ENCODE measurements at places on chromosomes 3 and 15.
A peak's percentile ranks its signal among the peaks of the same experiment; 100 is the strongest.

DNA sequence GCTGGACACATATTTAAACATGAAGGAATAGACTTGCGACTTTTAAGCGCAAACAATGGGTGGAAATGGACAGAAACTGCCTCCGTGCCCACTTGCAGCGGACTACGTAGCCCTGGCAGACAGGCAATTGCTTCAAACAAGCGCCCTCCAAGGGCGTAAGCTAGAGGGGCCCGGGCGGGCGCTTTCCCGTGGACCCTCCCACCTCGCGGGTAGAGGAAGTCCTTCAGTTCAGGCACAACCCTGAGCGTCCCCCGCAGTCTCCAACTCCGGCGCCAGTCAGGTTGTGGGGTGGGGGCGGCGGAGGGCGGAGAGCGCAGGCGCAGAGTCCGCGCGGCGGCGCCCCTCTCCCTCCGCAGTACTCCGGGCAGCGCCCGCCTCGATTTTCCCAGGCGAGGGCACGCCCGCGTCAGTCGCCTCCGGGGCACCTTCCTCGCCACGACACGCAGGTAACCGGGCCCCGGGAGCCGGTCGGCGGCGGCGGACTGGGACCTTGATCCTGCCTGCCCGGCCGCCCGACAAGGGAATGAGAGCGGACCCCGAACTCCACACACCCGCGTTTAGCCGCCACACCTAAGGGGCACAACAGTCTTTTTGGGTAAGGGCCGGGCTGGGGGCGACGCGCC is at the start of gene SLC35G2:
SLC35G2 (plus strand) TSS at position 358 of the 623 bp plus-strand sequence. CDS start 35,335 bp downstream, outside the sequence.
- peak; percentile 76 for DNase-seq

DNA sequence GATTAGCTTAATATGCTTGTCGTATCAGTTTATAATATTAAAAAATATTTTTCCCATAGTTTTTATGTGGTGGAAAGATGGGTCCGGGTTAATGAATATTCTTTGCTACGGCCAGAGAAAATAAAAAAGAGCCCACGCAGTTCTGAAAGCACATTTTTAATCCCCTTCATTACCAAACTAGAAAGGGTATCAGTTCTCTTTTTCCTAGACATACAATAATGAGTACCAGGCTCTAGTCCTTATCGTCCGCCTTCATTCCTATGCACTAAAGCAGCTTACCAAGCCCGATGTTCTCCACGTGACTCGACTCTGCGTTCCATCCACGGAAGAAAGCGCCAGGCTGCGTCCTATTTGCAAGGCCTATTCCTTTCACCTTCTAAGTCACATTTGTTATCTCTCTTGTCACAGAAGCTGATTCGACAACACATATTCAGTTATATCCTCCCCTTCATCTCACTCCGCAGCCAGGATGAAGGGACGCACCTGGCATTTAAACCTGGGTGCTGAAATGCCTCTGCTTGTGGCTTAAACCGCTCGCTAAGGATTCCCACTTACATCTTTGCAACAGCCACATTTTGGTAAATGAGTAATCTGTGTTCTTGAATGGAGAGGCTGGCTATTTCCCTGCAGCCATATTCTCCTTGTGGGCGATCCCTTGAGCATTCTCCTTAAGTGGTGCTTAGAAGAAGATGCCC is 257.0 kb downstream of the CD47 start:
- DNase-seq, result no peak

GRCh38 chr3:184314363-184314699 is at the start of gene EIF4G1:
Gene EIF4G1, plus strand, starts transcription at chr3:184314606. Its CDS starts 1,191 bp downstream, at chr3:184315797.
- peak; percentile 99 for DNase-seq

- no peak for DNase-seq
Observed at GRCh38 chr3:192887047-192887446, 30.6 kb downstream of the MB21D2 start.

DNA sequence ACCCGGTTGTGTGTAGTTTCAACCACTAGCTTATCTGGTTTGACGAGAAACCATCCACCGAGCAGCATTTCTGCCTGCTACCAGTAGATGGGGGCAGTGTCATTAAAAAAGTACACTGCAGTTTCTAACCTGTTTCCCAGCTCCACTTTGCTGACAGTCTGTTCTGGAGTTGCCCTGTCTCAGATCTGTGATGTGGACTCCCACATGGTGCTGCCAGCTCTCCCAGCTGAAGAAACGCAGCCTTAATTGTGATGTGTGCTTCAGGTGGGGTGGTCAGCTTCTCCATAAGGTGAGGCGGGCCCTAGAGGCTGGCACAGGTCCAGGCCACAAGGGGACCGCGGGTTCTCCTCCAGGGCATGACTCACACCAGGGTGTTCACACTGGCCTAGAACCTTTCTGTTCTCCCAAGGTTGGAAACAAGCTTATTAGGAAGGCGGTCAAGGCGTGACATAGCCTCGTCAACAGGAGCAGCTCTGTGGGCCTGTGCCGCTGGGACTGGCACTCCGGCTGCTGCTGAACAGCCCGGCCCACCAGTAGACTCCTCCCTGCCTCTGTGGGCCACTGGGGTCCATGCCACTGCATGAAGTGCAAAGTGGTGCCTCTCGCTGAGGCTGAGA is 2.9 kb upstream of the FAM43A start:
- peak; percentile 87 for DNase-seq

DNA sequence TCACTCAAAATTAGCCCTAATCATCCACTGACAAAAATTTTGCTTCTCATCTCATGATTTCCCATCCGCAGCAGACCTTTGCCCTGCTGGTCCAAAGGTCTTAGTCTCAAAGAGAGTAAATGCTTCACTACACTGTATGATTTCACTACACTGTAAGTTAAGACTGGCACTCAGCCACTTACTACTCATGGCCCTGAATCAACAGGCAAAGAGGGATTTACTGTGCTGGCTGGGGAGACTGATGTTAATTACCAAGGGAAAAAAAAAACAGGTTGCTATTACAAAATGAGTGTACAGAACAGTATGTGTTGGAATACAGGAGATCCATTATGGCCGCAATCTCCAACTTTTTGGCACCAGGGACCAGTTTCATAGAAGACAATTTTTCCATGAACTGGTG is 214.8 kb downstream of the ZMAT3 start:
- DNase-seq, result no peak

DNA sequence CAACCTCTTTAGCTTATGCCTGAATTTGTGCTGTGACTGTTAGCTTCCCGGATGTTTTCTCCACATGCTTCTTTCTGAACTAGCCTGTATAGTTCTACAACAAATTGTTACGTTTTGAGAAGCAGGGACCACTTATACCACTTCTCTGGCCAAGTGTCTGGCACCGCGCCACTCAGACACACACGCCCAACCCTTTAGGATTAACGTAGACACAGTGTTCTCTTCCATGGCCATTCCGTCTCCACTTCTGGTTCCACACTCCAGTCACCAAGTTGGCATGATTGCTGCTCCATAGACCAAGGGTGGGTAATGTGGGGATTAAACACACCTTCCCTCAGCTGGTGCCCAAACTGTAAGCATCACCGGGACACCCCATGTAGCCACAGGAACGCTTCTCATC is 755 bp upstream of the TMEM108 start:
- DNase-seq, result no peak

GRCh38 chr15:90481023-90481422 is 48.7 kb upstream of the CRTC3 start:
- DNase-seq, result no peak

GRCh38 chr3:72892870-72893269 is 5.0 kb downstream of the GXYLT2 start:
- DNase-seq, result peak; percentile 80

- no peak for DNase-seq
Observed at GRCh38 chr3:177333533-177334520, 136.5 kb upstream of the TBL1XR1 start.

DNA sequence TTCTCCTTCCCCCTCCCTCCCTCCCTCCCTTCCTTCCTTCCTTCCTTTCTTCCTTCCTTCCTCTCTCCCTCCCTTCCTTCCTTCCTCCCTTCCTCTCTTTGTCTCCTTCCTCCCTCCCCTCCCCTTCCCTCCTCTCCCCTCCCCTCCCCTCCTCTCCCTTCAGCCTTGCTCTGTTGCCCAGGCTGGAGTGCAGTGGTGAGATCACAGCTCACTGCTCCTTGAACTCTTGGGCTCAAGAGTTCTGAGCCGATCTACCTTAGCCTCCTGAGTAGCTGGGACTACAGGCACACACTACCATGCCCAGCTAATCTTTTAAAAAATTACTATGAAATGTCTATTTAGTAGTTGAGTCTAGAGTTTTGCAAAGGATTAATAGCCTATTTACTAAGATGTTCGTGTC is 32.2 kb downstream of the SQOR start:
- DNase-seq, result no peak

GRCh38 chr3:45332901-45333407 is 55.4 kb upstream of the LARS2 start:
- peak; percentile 19 for DNase-seq

GRCh38 chr3:130935761-130936492 is 42.0 kb downstream of the ATP2C1 start:
- no peak for DNase-seq

DNA sequence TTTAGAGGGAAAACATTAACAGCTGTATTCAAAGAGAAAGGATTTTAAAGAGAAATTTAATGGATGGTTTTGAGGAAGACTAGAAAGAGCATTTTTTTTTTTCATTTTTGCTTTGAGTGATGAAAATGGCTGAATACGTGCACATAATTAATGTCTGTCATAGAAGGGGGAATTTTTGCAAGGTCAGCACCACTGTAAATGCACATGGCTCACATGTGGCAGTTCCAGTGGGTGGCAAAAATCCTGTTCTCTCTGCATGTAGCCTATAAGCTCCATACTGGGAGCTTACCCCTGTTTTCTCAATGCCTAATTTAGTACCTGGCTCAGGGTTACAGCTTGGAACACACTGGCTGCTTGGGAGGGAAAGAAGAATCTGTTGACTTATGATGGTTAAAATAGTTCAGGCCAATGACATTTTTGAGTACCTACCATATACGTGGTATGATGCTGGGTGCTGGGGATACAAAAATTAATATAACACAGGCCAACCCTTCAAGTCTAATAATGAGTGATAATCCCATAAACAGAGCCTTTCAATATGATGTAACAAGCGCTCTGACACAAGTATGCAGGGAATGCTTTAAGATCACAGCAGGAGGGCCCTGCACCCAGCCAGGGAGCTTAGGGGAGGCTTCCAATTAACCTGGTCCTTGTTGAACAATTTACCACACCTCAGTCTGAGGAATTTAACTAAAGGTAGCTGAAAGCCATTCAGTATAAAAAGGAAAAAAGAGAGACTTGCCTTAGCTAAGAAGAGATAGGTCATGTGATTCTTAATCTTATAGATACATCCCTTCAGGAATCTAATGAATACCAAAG is 33.0 kb downstream of the HSPBAP1 start:
- DNase-seq, result peak; percentile 64

- peak; percentile 79 for DNase-seq
Observed at GRCh38 chr3:32569540-32570420, 878 bp downstream of the DYNC1LI1 start.

DNA sequence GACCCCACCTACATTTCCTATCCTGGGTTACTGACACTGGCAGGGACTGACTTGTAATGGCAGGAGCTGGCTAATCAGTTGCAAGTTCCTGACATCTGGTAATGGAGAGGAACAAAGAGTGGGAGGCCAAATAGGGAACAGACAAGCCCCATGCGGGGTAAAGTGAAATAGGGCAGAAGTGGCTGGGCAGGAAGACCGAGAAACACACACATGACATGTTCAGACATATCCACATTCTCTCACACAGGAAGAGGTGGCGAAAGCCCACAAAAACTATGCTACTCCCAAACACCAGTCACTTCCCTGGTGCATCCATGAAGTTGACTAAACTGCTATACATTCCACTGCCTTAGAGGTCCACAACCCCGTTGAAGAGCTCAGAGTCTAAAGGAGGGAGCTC is 394.1 kb upstream of the TBL1XR1 start:
- DNase-seq, result no peak

DNA sequence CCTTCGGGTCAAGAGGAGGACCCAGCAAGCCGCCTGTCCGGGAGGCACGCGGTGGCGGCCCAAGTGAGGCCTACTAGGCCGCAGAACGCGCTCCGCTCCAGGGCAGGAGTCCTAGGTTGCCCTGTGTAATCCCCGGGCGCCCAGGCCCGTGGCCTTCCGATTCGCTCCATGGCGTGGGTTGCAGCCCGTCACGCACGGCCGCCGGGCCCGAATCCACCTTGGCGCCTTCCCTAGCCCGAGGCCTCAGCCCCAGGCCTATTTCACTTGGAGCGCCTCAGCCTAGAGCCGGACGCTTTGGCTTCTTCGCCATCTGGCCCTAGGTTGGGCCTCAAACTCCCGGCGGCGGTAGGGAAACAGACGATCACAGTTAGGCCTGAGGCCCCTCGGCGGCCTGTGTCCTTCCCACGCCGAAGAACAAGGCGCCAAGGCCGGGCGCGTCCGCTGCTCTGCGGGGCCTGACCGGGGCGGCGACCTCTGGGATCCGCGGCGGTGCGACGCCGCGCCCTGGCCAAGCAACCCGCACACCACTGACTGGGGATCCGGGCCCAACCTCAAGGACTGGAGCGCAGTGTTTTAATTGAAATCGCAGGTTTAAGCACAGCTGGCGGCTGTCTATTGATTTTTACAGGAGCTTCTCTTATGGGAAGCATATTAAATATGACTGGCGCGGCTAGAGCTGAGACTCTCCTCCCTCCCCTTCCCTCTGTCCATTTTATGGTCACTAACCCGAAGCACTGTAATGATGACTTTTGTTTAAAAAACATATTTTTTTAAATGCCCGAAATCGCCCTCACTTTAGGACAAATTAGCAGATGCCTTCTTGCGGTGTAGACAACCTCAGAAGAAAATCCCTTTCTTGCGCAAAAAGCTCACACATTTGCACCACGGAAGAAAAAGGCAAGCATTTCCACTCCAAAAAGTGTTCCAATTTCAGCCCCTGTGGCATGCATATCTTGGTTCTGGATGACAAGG is 3.8 kb upstream of the FEZF2 start:
- no peak for DNase-seq

GRCh38 chr3:58391156-58391865 is 42.3 kb downstream of the PDHB start:
- no peak for DNase-seq

GRCh38 chr3:122572940-122573412 is 4.5 kb upstream of the PARP15 start:
- DNase-seq, result peak; percentile 24

DNA sequence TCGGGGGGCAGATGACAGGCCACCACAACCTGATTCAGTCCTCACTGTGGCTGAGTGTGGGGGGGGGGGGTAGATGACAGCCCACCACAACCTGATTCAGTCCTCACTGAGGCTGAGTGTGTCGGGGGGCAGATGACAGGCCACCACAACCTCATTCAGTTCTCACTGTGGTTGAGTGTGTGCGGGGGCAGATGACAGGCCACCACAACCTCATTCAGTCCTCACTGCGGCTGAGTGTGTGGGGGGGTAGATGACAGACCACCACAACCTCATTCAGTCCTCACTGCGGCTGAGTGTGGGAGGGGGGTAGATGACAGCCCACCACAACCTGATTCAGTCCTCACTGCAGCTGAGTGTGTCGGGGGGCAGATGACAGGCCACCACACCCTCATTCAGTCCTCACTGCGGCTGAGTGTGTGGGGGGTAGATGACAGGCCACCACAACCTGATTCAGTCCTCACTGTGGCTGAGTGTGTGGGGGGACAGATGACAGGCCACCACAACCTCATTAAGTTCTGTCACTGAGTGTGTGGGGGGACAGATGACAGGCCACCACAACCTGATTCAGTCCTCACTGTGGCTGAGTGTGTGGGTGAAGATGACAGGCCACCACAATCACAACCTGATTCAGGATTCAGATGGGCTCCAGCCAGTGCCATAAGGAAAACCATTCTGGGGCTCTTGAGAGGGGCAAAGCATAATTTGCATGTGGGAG is 16.9 kb downstream of the ZNF717 start:
- DNase-seq, result no peak

Data from iPS-NIHi11 (cell line).